Activated CD4-positive, alpha-beta T cell treated with anti-CD3 and anti-CD28 coated beads for 24 hours (primary cell): ENCODE measurements at places on chromosomes 3 and 15.
A peak's percentile ranks its signal among the peaks of the same experiment; 100 is the strongest.

DNA sequence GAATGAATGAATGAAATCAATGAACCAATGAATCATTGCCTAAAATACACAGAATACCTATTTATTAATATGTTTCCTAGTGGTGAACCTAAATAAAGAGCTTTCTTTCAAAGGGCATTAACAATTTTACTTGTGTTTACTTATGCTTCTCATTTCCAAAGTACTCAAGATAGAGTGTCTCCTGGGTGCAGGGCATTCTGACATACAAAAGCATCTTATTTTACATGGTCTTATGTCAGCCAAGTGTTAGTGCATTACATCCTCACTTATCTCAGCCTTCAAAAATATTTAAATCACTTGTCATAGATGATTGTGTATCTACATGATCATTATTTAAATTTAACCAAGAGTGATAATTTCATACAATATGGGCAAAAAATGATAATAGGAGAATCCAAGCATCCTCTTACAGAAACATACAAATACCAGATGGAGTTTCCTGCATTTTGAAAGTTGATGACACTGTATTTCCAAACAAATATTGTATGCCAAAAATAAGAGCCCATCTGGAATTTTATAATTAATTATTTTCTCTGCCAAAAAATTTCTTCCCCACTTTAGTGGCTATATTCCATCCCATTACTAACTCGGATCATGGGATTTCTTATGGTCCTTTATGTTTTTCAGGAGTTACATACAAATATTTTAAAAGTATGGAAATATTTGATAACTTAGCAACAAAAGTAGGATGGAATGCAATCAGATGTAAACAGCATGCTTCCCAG, 279.0 kb downstream of the RBMS3 start:
- no peak for DNase-seq

- peak; percentile 36 for DNase-seq
These were observed 133.3 kb downstream of the TBC1D2B start for GRCh38 chr15:77944002-77944867.

- DNase-seq: no peak
These were observed 28.6 kb downstream of the NEK10 start for GRCh38 chr3:27340534-27340933.

DNA sequence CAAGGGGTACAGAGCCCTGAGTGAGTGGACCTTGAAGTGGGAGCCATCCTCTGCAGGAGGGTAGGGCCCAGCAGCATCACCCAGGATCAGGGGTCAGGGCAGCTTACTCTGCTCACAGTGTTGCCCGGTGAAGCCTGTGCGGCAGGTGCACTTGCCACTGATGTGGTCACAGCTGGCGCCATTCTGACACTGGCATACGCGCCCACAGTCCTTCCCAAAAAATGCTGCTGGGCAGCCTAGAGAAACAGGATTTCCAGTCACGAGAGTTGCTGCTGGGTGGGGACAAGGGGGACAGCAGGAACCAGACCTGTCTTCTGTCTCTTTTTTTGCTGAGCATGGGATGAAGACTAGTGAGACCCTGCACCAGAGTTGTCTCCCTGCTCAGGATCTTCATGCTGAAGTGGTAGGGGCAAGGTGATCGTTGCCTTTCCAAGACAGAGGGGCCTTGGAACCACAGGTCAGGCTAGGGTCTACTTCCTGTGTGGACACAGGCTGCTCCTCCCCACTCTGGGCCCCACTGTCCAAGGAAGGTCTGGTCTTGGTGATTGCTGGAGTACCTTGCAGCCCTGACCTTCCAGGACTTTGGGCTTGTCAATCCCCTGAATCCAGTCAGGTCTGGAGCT, 46.9 kb downstream of the RAB11A start:
- no peak for DNase-seq
